NCI-H1930 (cell line): ENCODE measurements at places on chromosomes 11 and 22.

DNA sequence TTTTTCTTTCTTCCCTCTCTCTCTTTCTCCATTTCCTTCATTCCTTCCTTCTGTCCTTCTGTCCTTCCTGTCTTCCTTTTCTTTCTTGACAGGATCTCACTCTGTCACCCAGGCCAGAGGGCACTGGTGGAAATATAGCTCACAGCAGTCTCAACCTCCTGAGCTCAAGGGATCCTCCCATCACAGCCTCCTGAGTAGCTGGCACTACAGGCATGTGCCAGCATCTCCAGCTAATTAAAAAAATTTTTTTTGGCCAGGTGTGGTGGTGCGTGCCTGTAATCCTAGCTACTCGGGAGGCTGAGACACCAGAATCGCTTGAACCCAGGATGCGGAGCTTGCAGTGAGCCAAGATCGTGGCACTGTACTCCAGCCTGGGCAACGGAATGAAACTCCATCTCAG, 4.8 kb upstream of the DUSP8 start:
- no peak for DNase-seq

- no peak for DNase-seq
These were observed 64.2 kb upstream of the EIF3D start for GRCh38 chr22:36593215-36593614.

GRCh38 chr11:73439002-73439843, 63.0 kb downstream of the RELT start:
- no peak for DNase-seq

DNA sequence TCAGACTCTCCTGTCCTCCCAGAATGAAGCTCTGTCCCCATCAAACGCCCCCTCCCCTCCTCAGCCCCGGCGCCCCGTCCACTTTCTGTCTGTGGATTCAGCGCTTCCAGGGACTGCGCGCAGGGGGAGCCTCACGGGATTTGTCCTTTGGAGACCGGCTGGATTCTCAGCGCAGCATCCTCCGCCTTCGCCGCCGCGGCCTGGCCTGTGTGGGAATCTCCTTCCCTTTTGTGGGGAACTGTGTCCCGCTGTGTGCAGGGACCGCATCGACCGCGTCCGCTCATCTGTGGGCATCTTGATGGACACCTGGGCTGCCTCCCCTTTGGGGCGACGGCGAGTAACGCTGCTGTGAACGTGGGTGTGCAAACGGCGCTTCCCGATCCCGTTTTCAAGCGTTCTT, 1.1 kb upstream of the SCT start:
- no peak for DNase-seq

GRCh38 chr11:59901306-59901705, 22.7 kb downstream of the OOSP3 start:
- DNase-seq = no peak

DNA sequence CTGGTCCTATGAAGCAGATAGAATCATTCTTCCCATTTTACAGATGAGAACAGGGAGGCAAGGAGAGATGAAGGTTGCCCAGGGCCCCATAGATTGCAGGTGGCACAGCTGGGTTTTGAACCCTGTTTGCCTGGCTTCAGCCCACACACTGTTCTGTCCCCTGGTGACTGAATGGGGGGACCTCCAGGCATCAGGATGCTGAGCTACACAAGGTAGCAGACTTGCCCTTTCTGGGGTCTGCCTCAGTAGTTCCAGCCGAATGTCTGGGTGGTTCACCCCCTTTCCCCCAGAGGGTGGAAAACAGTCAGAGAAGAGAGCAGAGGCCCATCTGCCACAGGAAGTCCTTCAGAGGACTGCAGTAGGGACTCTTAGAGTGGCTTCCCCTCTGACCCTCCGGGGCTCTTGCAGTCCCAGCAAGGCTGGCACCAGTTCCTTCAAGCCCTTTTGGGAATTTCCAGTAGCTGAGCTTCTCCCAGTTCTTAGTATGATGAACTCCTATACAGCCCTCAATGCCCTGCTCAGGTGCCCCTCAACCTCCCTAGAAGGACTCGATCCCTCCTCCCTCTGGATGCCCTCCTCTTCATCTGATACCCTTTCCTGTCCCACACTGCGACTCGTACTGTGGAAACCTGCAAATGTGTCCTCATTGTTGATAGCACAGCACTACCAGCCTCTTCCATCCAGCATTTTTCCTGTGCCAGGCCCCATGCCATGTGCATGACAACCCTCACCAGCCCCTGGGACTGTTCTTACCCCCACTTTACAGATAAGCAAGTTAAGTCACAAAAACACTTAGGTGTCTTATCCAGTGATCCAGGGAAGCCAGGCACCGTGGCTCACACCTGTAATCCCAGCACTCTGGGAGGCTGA, 82.8 kb downstream of the IGLL1 start:
- no peak for DNase-seq

DNA sequence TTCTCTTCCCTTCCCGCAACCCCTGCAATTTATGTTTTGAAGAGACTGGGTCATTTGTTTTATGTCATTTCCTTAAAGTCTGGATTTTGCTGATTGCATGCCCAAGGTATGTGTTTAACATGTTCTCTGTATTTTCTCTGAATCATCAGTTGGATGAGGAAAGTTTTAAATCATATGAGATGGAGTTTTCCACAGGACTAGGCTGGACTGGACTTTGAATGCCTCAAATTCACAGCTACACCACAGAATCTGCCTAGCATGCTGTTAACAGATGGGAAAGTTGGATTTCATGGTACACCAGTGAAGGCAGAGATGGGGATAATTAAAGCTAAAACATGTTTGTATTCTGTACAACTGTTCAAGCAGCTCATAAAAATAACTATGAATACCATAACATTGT, 62.6 kb downstream of the CWC15 start:
- no peak for DNase-seq

DNA sequence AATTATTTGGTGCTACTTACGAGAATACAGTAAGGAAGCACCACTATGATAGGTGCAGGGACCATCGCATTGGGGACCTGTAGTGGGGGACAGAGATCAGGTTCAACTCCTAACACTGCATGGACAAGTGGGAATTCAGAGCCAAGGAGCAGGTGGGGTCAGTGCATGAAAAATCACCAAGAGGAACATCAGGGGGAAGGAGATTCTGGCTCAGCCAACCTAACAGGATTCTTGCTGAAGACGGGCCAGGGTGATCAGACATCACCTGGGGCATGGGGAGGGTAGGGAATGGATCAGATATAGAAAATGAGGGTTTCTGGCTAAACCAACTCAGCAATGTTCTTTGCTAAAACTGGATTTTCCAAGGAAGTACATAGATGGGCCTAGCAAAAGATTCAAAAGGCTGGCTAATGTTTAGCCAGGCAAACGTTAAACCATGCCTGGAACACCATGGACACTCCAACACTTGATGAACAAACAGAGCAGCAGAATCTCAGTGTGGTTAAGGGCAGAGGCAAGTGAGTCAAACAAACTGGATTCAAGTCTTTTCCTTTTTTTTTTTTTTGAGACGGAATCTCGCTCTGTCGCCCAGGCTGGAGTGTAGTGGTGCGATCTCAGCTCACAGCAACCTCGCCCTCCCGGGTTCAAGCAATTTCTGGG, 70.0 kb downstream of the MICAL3 start:
- no peak for DNase-seq

DNA sequence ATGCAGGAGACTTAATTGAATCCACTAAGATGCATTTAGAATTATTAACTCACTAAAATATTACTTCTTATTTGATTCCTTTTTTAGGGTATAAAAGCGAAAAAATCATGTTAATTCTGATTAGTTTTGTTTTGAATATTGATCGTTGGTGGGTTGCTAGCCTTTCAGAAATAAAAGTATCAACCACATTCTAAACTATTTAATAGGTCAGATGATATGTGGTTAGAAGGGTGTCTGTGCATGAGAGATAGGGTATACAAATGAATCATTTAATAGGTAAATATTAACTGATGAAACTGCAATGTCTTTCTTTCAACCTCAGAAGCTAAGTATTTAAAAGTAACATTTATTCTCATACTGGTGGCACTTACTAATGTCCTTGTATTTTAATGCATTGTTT, 515.1 kb downstream of the CNTN5 start:
- DNase-seq = no peak

DNA sequence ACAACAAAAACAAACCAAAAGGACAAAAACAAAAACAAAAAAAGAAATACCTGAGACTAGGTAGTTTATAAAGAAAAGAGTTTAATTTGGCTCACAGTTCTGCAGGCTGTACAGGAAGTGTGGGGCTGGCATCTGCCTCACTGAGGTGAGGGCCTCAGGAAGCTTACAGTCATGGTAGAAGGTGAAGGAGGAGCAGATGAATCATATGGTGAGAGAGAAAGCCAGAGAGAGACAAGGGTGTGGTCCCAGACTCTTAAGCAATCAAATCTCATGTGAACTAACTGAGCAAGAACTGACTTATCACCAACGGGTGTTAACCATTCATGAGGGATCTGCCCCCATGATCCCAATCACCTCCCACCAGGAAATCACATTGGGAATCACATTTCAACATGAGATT, 58.8 kb upstream of the ZBED5 start:
- DNase-seq = no peak

DNA sequence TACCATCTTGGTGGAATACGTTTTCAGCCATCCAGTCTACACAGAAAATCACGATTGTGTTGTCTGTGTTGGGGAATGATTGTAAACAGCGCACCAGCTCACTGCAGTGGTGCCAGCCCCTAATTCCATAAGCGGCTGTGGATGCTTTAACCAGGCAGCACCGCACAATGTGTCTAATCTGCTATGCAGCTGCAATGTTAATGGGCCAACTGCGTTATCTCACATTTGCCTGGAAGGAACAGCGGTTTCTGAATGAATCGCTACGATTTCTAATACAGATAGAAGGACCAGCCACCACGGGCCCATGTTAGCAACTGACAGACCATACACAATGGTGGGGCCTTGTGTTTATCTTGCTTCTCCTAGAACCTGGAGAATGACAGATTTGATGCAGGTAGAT, 384.5 kb upstream of the KIRREL3 start:
- no peak for DNase-seq

- no peak for DNase-seq
These were observed 12.2 kb upstream of the CRYBB3 start for GRCh38 chr22:25187469-25187868.

DNA sequence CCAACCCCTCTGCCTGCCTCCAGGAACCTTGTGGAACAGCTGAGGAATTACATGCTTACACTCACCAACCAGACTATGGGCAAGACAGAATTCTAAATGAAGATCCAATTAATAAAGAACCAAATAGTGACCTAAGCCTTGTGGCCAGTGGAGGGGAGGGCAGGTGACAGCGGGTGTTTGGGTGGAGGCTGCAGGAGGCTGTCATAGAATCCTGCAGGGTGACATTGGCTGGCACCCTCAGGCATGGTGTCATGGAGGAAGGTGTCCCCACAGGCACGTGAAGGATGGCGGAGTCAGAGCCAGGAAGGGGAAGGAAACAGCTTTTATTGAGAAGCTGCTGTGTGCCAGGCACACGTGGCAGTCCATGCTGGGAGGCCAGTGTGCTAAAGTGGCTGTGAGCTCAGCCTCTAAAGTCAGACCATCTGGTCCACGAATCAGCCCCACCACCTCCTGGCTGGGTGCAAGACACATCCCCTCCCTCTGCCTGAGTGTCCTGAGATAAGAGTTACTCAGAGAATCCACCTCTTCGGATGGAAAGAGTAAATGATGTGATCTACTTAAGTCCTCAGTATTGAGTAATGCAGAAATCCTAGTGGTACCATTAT, 8.7 kb downstream of the MYO18B start:
- DNase-seq = no peak

DNA sequence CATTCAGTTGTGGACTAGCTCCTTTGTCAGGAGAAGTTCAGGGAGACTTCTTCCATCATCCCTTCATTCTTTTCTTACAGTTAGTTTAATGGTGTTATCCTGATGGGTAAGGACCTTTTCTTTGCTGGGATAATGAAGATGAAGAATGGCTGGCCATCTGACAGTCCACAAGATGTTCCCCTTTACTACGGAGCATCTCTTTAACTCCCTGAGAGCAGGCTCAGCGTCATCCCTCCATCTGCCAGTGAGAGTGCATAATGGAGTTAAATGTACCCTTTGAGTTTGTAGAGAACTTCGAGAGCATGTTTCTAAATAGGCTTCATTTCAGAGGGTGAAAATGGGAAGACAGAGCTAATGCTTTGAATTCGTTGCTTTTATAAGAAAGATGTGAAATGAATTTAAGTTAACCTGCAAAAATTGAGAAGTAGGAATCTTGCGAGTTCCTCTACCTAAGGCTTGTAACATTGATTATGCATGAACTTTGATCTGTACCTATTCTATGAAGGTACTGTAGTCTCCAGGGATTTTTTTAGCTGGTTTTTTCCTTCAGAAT, 1.7 kb downstream of the EP300 start:
- no peak for DNase-seq

- DNase-seq = no peak
These were observed 10.1 kb downstream of the SUSD2 start for GRCh38 chr22:24191381-24191841.

DNA sequence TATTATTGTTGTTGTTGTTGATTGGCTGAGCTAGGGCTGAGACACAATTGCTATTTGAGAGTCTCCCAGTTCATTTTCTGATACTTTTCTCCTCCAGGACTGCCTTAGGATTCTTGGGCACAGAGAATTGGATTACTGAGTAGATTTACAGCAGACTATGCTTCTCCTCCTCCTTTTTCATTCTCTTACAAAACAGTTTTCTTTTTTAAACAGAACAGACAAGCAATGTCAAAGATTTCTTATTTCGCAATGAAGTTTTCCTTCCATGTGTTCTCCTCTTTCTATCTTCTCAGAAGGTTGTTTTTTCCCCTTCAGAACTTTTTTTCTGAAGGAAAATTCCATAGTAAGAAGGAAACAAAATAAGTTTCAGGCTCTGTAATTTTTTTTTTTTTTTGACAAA, 19.8 kb upstream of the TIMP3 start:
- DNase-seq = no peak

DNA sequence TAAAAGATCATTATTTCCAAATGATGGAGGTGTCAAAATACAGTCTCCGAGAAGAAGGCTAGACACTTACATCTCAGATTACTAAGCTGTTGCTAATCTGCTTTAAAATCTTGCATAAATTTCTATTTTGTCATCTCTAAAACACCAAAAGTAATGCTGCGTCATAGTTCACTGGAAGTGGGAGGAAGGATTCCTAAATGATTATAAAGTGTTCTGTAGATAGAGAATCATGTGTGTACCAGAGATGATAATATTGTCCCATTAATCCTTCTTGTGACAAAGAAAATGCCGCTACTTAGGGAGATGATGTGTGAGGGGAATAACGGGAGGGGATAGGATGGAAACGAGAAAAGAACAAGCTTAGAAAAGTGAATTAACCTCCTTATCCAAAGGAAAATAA, 268.6 kb downstream of the JRKL start:
- no peak for DNase-seq

DNA sequence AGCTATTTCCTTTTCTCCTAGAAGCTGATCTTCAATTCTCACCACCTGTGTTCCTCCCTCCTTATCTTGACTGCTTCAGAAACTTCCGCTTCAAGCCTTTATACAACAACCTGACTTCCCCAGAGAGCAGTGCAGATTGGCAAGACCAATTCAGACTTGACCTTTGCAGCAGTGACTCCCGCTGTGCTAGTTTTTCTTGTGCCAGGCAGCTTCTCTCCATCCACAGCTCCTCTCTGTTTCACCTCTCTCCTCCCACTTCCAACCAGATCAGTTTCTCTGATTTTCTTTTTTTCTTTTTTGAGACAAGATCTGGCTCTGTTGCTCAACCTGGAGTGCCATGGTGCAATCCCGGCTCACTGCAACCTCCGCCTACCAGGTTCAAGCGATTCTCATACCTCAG, 74.3 kb downstream of the GRAMD1B start:
- DNase-seq = no peak

GRCh38 chr11:64677441-64678023, 45.5 kb downstream of the NRXN2 start:
- DNase-seq = no peak

- no peak for DNase-seq
These were observed 53.8 kb upstream of the BIRC3 start for GRCh38 chr11:102263379-102264003.
